Choroid plexus epithelial cell (primary cell): ENCODE measurements at places on chromosomes 2 and 18.

GRCh38 chr2:68849579-68850030 is 21.6 kb downstream of the BMP10 start:
- DNase-seq, result peak; percentile 62

- no peak for DNase-seq
These were observed 208.3 kb downstream of the PIK3C3 start for GRCh38 chr18:42163321-42163720.

- no peak for DNase-seq
These were observed 432.7 kb downstream of the IRS1 start for GRCh38 chr2:226366920-226367319.

DNA sequence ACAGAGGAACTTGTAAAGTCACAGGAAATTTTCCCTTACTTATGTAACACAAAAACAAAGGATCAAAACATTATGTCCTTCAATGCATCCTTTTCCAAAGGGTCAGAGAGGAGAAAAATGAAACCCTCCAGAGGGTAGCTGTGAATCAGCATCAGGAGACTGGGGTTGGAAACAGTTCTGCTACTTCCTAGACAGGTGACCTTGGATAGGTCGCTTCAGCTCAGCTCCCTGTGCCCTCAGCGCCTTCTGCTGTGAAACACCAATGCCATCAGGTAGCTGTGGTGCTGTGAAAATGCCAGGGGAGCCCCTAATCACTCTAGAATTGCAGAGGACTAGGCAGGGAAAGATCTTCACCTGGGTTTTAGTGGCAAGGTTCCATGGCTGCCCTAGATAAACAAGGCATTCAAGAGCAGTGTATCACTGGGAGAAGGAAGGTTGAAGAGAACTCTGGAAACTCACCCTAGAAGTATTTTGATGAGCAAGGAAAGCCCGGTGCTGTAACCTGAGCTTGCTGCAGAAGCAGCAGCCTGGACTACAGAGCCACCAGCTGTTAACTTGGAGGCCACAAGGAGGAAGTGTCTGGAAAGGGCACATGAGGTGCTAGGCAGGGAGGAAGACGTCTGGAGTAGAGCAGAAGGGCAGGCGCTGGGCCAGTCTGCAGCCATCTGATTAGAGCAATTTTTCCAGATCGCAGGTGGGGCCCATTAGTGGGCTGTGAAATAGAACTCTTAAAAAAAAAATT is 100.7 kb upstream of the MCFD2 start:
- DNase-seq, result peak; percentile 92

DNA sequence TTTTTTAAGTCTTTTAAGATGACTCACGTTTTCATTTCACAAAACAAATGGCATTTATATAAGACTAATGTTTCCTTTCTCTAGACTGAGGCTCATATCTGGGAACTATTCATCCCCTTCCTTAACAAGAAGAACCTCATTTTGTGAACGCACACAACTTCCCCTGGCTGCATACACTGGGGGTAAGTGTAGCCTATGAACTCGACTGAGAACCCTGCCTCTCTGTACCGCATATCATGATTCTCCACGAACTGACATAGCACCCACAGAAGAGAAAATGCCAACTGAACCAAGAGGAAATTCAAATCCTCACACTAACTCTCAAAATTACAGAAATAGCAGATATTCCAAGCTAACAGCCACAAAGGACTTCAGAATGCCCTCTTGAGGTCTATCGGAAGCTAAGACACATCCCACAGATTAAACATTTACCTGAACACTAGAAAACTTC is 236.7 kb downstream of the TCF4 start:
- no peak for DNase-seq

DNA sequence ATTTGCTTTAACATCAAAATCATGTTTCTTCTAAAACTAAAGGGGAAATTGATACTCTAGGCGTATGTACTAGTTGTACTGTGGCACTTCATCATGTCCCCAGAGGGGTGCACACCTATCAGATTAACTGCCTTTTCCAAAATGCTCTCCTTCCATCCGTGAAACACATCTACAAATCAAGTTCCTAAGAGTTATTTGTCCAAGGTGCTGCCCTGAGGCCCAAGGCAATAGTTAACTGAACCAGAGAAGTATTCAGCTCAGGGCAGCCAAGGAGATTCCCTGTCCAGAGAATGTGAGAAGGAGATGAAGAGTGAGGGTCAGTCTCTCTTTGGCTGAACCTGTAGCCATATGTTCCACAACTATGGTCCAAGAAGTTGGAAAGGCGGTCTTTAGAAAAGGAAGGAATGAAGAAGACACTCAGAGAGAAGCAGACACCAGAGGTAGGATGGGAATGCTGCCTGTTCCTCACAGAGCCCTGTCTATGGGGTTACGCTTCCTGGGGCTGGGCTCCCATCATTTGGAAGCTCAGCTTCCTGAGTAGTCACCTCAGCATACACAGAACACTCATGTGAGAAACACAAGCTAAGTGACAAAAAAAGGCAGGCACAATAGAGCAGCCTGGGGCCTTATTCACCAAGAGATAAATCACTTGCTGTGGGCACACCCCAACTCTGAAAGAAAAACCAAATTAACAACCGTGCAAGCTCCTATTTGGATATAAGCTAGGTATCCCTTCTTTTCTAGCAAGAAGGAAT is 55.6 kb downstream of the ANKRD44 start:
- DNase-seq, result no peak

DNA sequence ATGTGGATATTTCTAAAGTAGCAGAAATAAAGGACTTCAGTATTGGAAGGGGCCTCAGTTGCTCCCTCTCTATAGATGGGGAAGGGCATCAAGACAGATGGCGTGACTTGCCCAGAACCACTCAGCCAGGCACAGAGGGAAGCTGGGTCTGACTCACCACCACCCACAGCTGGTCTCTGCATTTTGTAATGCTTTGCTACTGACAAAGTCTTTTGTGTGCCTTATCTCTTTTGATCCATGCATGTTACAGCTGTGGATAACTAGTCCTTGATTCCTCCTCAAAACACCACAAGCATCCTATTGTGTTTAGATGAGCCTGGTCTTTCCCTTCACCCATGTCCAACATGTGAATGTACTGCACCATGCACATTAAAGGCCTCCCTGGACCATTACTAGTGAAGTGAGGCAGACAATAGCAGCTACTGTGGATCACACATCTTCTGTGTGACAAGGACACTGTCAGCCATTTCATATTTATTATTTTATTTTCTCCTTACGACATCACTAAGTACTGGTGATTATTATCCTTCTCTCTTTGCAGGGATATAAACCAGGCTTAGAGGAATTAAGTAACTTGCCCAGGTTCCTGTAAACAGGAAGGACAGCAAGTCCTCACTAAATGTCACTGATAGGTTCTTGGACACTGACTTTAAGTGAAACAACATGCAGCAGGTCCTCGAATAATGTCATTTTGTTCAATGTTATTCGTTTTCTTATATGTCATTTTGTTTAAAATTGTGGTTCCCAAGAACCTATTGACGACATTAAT is 29.6 kb upstream of the IL37 start:
- DNase-seq, result peak; percentile 75

- no peak for DNase-seq
These were observed 74.3 kb downstream of the PTGR3 start for GRCh38 chr18:75134611-75134975.

GRCh38 chr2:79935771-79936657 is 368.5 kb downstream of the LRRTM1 start:
- DNase-seq, result peak; percentile 74

DNA sequence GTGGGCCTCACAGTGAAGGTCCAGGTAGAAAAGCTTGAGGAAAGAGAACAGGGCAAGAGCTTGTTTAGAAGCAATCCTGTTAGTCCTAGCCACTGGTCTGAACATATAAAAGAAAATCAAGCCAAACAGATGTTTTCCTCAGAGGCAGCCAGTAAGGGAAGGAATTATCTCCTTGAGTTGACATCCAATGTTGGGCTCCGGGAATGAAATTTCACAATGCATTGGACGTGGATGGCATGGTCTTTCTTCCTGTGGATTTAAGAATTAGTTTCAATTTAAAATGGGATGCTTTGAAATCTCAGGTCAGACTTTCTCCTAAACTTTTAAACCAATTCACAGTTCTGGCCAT is 92.1 kb downstream of the ACKR3 start:
- DNase-seq, result peak; percentile 34

DNA sequence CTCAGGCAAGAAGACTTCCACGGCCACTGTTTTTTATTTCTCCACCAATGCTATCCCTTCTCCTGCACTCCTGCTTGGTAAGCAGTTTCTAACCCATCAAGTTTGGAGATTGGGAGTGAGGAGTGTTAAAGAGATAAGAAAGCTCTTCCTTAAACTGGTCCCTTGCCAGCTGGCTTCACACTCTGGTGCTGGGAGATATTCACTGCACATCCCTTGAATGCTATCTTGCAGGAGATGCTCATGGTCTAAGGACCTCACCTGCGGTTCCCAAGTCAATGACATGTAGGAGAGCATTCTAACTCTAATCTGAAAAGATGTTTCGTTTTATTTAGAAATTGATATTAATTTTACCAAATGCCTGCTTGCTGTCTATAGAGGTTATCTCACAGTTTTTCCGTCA is 28.2 kb upstream of the CYRIA start:
- DNase-seq, result no peak

- no peak for DNase-seq
These were observed 364.3 kb upstream of the MEX3C start for GRCh38 chr18:51561821-51562220.

GRCh38 chr18:77065221-77065981 is 67.2 kb downstream of the MBP start:
- peak; percentile 99 for DNase-seq

DNA sequence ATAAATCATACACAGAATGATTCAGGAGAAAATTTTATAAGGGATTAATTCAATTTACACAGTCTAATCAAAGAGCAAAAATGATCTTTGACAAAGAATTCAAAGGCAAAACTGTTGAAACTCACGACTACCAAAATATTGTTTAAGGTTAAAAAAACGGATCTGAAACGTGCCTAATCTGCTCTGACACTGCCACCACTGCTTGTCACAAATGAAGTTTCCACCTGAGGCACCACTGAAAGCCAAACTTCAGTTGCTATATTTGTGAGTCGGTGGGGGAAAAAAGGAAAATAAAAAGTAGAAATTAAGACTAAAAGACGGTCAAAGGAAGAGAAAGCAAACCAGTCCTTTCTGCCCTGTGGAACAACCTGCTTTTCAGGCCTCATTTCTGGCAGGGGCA is 140.6 kb upstream of the DNMT3A start:
- DNase-seq, result no peak

DNA sequence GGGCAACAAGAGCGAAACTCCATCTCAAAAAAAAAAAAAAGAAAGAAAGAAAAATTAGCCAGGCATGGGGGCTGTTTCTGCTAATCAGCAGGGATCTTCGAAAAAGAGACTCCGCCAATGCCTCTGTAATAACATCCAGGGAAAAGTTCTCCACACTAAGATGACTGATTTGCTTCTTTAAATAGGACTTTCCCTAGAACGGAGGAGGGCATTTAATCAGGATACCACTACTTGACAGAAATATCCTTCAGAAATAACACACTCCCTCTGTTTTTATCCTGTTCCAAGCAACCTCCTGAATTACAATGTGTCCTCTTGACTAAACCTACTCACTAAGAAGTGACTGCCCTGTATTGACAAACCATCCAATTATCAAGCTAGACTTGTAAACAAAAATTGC is 21.7 kb downstream of the REV1 start:
- no peak for DNase-seq

DNA sequence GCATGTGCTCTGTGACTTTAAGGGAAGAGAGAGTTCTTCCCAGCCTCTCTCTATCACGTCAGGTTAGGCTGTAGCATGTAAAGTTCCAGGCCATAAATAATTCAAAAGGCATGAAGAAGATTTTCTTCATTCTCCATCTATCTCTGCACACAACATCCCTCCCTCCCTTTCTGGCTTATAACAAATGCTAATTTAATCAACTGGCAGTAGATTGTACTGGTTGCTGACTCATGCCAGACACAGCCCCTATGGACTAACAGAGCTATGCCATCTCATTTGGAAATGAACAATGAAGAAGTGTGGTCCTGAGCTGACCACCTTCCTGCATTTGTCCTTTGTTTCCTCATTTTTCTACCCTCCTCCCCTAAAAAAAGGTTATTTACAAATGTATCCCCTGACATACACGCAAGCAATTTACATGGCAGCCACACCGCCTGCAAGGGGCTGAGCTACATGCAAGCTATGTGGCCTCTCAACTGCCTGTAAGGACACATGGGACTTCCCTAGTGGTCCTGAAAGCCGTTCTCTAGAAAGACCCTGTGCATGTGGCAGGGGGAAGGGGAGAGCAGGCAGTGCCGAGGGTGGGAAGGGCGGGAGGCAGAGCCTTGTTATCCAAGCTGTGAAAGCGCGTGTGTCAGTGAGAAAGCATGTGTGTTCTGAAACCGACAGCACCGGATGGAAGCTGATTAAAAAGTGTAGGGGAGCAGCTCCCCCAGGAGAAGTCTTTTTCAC is 90.9 kb upstream of the KLF7 start:
- peak; percentile 66 for DNase-seq

DNA sequence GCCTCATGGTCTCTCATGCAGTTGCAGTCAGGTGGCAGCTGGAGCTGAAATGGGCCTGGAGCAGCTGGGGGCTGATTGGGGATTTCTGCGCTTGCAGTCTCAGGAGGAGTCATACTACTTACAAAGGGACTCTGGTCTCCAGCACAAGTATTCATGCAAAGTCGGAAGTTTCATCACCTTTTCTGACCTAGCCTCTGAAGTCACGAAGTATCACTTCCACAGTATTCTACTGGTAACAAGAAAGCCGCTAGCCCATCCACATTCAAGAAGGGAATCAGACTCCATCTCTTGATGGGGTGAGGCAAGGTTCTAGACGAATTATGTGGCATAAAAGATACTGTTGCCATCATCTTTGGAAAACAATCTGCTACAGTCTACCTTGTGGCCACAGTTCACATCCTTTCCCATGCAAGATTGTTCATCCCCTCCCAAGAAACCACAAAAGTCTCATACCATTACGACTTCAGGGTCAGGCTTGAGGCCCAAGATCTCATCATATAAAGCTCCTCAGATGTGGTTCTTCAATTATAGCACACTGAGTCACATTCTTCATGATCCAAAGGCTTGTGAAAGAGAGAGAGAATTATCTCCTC is 95.3 kb downstream of the SMC6 start:
- peak; percentile 51 for DNase-seq

- no peak for DNase-seq
These were observed 32.2 kb downstream of the FTCDNL1 start for GRCh38 chr2:199818754-199819153.

DNA sequence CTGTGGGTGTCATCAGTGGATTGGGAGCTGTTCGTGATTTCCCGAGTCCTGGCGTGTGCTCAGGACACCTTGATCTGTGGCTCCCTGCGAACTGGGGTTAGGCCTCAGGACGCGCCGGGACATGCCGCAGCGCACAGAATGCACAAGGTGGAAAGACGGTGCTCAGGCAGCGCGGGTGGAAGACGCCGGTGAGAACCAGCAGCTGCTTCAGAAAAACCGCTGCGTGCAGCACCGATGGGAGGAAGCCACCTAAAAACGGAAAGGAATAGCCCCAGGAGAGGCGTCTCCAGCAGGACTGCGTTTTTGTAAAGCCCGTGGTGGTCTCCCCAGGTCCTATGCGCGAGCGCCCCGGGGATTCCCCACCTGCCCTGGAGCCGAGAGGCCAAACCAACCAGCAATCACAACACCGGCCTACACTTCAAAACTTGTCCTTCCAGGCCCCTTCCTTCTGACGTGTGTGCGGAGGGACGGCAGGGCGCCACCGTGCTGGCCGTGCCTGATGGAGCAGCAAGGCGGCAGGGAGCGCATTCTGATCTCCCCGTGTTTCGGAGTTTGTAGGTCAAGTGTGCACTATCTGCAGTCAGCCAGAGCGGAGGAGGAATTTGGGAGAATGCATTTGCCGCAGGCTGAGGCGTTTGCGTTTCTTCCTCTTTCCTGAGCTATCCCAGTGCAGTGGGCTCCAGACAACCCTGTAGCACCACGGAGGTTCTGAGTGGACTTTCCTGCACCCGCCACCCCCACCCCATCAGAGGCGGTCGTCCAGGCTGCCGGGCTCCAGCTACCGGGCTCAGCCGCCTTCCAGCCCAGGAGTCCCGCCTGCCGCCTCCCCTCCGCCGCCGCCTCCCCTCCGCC is 32.2 kb downstream of the RTP5 start:
- DNase-seq, result peak; percentile 19
